ENCODE measurements at places on chromosomes 16 and 17. TPM values are rescaled to one million over a fixed set of nuclear protein-coding genes. Genes with fewer than 3 reads are reported as not detected.

DNA sequence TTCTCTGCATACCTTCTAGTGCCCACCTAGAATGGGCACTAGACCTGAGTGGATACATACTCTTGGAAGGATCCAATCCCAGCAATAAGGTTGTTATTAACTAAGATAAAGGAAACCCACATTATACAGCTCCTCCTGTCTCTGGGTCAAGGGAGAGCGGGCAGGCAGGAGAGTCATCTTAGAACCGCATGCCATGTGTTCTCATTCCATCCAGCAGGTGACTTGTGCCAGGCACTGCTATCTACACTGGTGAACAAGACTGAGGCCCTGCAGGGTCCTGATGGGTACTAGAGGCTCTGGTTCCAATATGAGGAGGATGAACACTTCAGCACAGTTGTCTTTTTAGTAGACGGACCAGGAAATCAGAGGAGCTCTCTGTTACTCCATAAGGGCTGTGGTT lies 5.9 kb upstream of the CD300H start:
- no peak overlapping the region for H3K27ac ChIP-seq
- peaks cover 23% of the 10 kb centered on the region for H3K27me3 ChIP-seq
- DNase-seq = no peak
- H3K36me3 ChIP-seq = no peaks in the 10 kb centered on the region
- no peak overlapping the region for H3K4me3 ChIP-seq
- H3K4me1 ChIP-seq = peaks cover 1% of the 10 kb centered on the region

- H3K4me3 ChIP-seq = peak overlapping the region; percentile 10
- no peak for DNase-seq
- peak overlapping the region; percentile 59 for H3K27ac ChIP-seq
- H3K4me1 ChIP-seq = peaks cover 35% of the 10 kb centered on the region
- no peaks in the 10 kb centered on the region for H3K36me3 ChIP-seq
Observed at GRCh38 chr17:50627782-50628601, 6.7 kb upstream of the ABCC3 start.

GRCh38 chr16:58501242-58502131 lies 1.5 kb downstream of the NDRG4 start:
- peaks cover 19% of the 10 kb centered on the region for H3K4me1 ChIP-seq
- H3K27me3 ChIP-seq = peaks cover 17% of the 10 kb centered on the region
- DNase-seq = peak; percentile 55
- H3K4me3 ChIP-seq = peak overlapping the region; percentile 83
- H3K27ac ChIP-seq = peak overlapping the region; percentile 69

- H3K27ac ChIP-seq = no peak overlapping the region
- H3K36me3 ChIP-seq = no peaks in the 10 kb centered on the region
- no peaks in the 10 kb centered on the region for H3K27me3 ChIP-seq
- H3K4me3 ChIP-seq = no peak overlapping the region
- H3K4me1 ChIP-seq = peaks cover 2% of the 10 kb centered on the region
- no peak for DNase-seq
Observed at GRCh38 chr17:70295329-70295728, 126.0 kb downstream of the KCNJ2 start.

GRCh38 chr16:65781363-65781762 lies 585.1 kb upstream of the CDH5 start:
- no peaks in the 10 kb centered on the region for H3K27me3 ChIP-seq
- DNase-seq = no peak
- H3K4me1 ChIP-seq = peaks cover 12% of the 10 kb centered on the region
- no peak overlapping the region for H3K27ac ChIP-seq

- no peaks in the 10 kb centered on the region for H3K27me3 ChIP-seq
- no peak for DNase-seq
- H3K36me3 ChIP-seq = no peaks in the 10 kb centered on the region
- H3K27ac ChIP-seq = peak overlapping the region; percentile 64
Observed at GRCh38 chr17:43042025-43042628, 17.1 kb downstream of the RND2 start.

ZSCAN10 gene
- 0.09 TPM for total RNA-seq

KRTAP4-6 gene
- total RNA-seq = not detected

VASN gene
- total RNA-seq = 37.6 TPM

DNA sequence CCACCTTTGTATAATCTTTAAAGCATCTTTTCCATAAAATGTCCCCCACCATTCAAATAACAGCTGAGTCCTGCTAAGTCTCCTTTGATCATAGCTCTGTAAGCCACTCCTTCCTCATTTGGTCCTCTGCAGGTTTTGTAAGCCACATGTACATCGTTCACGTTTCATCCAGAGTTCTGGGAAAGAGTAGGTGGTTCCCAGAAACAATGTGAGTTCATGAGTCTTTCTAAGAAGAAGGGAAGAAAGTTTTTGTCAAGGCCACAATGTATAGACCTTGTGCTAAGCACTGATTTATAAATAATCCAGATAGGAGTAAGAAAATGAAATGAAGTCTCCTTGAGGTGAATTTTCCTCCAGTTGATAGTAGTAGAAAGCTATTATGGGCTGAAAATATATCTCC lies 8.7 kb upstream of the ANKS4B start:
- H3K36me3 ChIP-seq = no peaks in the 10 kb centered on the region
- H3K27ac ChIP-seq = no peak overlapping the region
- no peak overlapping the region for H3K4me3 ChIP-seq
- DNase-seq = no peak
- H3K4me1 ChIP-seq = no peaks in the 10 kb centered on the region

DNA sequence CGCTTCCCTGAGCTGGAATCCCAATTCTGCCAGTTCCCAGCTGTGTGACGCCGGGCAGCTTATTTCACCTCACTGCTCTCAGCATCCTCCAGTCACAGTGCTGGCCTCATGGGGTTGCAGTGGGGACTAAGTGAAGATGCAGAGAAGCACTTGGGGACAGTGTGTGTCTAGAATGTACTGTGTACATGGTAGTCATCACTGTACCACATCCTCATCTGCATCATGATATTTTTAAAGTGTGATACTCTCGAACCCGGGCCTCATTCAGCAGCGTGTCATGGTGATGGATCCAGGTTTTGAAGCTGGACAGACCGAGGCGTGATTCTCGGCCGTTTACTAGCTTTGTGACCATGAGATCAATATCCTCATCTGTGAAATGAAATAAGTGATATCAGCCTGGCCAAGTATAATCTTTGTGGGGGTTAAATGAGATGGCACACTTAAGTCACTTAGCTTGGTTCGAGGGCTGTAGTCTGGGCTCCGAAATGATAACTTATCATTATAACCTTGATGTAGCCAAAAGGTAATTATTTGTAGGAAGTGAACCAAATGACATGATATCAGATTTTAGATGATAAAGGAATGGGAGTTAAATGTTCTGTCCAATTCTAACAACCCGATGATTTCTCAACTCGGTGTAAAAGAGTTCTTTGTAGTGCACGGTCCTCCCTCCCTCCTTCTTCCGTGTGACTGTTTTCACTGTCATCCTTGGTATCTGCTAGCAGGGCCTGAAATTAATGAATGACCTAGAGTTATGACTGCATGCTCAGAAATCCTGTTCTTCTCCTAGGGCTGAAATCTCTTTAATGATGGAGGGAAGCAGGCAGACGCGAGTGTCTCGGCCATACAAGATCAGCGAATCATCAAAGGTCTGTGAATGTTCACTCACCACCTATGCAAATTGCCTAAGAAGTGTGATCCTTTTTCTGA lies 2.0 kb downstream of the KLHL36 start:
- DNase-seq = no peak
- H3K4me3 ChIP-seq = peak overlapping the region; percentile 54
- H3K4me1 ChIP-seq = peaks cover 22% of the 10 kb centered on the region
- H3K27ac ChIP-seq = peak overlapping the region; percentile 35

DNA sequence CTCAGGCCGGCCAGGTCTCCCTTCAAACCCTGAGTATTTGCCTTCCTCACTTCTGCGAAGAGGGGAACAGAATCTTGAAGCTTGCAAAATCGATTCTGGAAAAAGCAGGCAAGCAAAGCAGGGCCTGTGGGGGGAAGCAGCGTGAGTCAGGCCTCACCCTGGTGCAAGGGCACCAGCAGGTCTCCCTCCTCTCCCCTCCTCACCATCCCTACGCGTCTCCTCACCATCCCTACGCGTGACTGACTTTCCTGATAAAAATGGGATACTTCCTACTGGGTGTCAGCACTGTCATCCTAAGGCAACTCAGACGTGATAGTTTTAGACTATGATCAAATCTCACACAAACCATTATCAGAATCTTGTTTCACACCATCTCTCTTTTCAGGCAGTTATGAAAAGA lies 12.1 kb downstream of the CMTM3 start:
- H3K36me3 ChIP-seq = peaks cover 21% of the 10 kb centered on the region
- H3K27me3 ChIP-seq = no peaks in the 10 kb centered on the region

- no peak for DNase-seq
- H3K27ac ChIP-seq = peak overlapping the region; percentile 99
- peaks cover 29% of the 10 kb centered on the region for H3K4me1 ChIP-seq
Observed at GRCh38 chr17:63549289-63549945, 860 bp upstream of the DCAF7 start.

ENPP7 gene
- total RNA-seq = not detected

DNA sequence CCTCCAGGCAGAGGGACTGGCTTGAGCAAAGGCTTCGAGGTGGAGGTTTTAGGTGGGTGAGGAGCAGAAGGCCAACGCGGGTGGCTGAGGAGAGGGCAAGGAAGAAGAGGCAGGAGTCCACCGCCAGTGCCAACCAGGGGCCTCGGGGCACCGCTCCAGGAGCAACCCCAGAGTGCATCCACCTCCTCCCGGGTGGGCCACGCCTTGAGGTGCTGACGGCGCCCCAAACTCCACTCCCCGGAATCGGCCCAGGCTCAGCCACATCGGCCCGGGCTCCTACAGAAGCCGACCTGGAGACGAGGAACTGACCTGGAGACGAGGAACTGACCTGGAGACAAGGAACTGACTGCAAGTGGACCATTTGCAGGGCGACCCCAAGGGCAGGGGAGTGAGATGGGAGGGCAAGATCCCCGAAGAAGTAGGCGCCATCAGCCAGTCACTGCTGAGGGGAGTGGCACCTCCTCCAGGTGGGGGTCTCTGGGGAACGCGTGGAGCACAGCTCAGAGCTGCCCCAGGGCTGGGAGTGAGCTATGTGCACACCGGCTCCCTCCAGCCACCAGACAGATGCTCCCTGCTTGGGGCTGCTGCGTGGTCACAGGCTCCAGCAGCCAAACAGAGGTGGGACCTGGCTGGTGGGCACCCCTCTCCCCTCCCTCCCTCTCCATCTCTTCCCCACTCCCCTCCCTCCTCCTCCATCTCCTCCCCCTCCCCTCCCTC lies 29.2 kb upstream of the CBFA2T3 start:
- H3K4me1 ChIP-seq = no peaks in the 10 kb centered on the region
- H3K4me3 ChIP-seq = no peak overlapping the region
- no peaks in the 10 kb centered on the region for H3K36me3 ChIP-seq
- no peak for DNase-seq
- no peak overlapping the region for H3K27ac ChIP-seq
- H3K27me3 ChIP-seq = peaks cover 36% of the 10 kb centered on the region

- H3K4me1 ChIP-seq = no peaks in the 10 kb centered on the region
- no peaks in the 10 kb centered on the region for H3K36me3 ChIP-seq
- H3K27ac ChIP-seq = no peak overlapping the region
- H3K4me3 ChIP-seq = no peak overlapping the region
- H3K27me3 ChIP-seq = no peaks in the 10 kb centered on the region
Observed at GRCh38 chr17:81428948-81429774, 33.9 kb downstream of the BAHCC1 start.
